ENCODE measurements at places on chromosomes 1 and 21. TPM values are rescaled to one million over a fixed set of nuclear protein-coding genes. Genes with fewer than 3 reads are reported as not detected.

APP gene
- total RNA-seq = 258 TPM

RABIF gene
- 15.1 TPM for total RNA-seq

PEAR1 gene
- 7.0 TPM for total RNA-seq

RXFP4 gene
- total RNA-seq = not detected

TBX19 gene
- total RNA-seq = 0.54 TPM

TMEM201 gene
- 13.7 TPM for total RNA-seq

WNT3A gene
- 0.05 TPM for total RNA-seq

C1orf74 gene
- total RNA-seq = 1.1 TPM

ATG4C gene
- total RNA-seq = 3.9 TPM

SLAMF6 gene
- not detected for total RNA-seq

VAV3 gene
- 0.41 TPM for total RNA-seq

RGS7 gene
- 0.02 TPM for total RNA-seq

CHIA gene
- not detected for total RNA-seq

ANGEL2 gene
- 18.5 TPM for total RNA-seq

SPRR5 gene
- not detected for total RNA-seq

ROR1 gene
- total RNA-seq = 8.6 TPM

RNF11 gene
- 25.4 TPM for total RNA-seq

MX1 gene
- 1.2 TPM for total RNA-seq

CFAP141 gene
- not detected for total RNA-seq

TMEM61 gene
- 0.99 TPM for total RNA-seq

SMPDL3B gene
- total RNA-seq = 1.1 TPM

Measured in A549 treated with AZD2906 at 1 μM for 4 hours (cell line).